SJSA1 (cell line): ENCODE measurements at places on chromosomes 3 and 15.

- DNase-seq: no peak
Measured at GRCh38 chr3:39468108-39468436, 592 bp downstream of the MOBP start.

DNA sequence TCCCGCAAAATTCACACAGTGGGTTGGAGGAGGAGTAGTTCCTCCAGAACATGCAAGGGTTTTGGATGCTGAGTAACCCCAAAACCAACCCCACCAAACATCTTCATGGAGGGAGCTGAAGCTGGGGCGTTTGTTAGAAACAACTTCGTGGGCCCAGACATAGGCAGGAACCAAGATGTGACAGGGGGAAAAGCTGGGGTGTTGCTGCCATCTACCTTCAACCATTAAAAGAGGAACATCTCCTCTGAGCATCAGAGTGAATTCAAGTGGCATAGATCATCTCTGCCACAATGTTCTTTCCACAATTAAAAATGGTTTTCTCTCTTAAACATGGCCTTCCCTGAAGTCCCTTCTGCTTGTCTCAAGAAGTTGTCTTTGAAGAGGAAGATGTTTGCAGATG lies 20.5 kb downstream of the SIDT1 start:
- no peak for DNase-seq

DNA sequence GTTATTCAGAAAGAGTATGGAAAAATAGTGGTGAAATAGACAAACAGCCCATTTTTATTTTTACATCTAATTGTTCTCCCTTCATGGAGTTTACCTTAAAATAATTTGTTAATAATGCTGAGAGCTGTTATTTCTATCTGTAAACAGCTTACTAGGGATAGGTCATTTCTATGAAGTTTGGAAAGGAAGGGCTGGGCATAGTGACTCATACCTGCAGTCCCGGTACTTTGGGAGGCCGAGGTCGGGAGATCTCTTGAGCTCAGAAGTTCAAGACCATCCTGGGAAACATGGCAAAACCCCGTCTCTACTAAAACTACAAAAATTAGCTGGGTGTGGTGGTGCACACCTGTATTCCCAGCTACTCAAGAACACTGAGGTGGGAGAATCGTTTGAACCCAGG lies 624.3 kb upstream of the LMCD1 start:
- DNase-seq: no peak

GRCh38 chr3:133408961-133409360 lies 9.1 kb downstream of the BFSP2 start:
- peak; percentile 89 for DNase-seq

DNA sequence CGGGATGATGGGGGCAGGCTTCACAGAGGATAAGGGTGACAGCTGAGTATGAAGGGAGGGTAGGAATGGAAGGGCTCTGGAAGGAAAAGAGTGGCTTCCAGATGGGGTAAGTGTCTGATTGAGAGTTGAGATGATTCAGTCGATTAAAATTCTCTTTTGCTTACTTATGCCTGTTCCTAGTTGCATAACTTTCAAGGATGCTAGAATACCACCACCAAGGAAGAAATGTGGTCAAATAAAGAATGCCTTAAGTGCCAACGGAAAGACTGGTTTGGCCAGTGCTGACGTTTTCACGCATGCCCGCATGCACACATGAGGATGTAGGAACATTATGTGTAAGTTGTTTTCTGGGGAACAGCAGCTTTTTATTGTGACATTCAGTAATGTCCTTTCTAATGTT lies 263.4 kb upstream of the WNT5A start:
- DNase-seq: peak; percentile 84

- DNase-seq: peak; percentile 34
Measured at GRCh38 chr15:70578196-70578595, 185.2 kb downstream of the UACA start.

- no peak for DNase-seq
Measured at GRCh38 chr3:81436182-81436581, 325.3 kb downstream of the GBE1 start.

- DNase-seq: no peak
Measured at GRCh38 chr3:15498431-15499214, 22.9 kb downstream of the COLQ start.

GRCh38 chr3:27431116-27431515 lies 53.1 kb downstream of the SLC4A7 start:
- peak; percentile 75 for DNase-seq

- no peak for DNase-seq
Measured at GRCh38 chr3:140911822-140912221, 29.8 kb upstream of the SLC25A36 start.
